Inflammatory macrophage treated with lipopolysaccharide for 1 hour (primary cell): ENCODE measurements at places on chromosomes 6 and 20.

DNA sequence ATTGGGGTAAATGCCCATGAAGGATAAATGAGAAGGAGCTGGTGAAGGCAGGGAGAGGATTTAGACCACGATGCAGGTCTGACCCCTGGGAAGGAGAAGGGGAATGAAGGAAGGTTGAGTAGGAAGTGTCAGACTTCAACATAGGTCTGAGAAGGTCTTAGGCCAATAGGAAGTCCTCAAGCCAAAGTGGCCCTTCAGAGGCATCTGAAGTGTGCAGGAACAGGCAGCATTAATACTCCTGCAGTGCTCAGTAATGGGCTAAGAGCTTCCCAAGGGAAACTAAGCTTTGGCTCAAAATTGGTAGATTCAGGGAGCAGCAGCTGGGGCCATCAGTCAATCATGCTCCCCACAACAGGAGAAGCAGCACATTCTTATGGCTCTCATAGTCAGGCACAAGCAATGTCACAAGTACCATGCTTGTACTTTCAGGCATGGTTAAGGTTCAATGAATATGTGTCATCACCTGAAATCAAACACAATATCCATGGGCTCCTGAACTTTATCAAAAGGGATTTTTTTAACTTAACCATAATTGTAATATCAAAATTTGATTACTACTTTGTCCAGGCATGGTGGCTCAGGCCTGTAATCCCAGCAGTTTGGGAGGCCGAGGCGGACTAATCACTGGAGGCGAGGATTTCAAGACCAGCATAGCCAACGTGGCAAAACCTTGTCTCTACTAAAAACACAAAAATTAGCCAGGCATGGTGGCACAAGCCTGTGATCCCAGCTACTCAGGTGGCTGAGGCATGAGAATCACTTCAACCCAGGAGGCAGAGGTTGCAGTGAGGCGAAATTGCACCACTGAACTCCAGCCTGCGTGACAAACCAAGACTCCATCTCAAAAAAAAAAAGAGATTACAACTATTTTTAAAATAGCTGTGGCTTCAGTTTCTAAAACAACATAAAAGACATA is 9.9 kb downstream of the RALGAPA2 start:
- no peak for DNase-seq

GRCh38 chr6:93423542-93423941 is 4.2 kb upstream of the EPHA7 start:
- DNase-seq: peak; percentile 40

DNA sequence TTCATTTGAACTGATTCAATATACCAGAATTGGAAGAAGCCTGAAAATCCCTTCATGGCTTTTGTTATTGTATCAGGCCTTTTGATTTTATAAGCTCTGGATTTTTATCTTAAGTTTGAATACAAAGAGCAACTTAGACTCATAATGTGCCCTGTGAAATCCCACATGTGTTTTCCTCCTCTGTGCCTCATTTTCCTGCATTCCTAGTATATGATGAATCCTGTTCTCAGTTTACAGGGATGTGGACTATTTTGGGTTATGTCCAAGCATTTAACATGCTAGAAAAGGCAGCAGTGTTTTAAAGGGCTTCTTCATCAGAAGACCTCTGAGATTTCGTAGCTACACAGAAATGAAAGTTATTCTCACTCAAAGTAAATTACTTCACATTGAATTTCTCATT is 455.0 kb downstream of the RFPL4B start:
- DNase-seq: no peak

DNA sequence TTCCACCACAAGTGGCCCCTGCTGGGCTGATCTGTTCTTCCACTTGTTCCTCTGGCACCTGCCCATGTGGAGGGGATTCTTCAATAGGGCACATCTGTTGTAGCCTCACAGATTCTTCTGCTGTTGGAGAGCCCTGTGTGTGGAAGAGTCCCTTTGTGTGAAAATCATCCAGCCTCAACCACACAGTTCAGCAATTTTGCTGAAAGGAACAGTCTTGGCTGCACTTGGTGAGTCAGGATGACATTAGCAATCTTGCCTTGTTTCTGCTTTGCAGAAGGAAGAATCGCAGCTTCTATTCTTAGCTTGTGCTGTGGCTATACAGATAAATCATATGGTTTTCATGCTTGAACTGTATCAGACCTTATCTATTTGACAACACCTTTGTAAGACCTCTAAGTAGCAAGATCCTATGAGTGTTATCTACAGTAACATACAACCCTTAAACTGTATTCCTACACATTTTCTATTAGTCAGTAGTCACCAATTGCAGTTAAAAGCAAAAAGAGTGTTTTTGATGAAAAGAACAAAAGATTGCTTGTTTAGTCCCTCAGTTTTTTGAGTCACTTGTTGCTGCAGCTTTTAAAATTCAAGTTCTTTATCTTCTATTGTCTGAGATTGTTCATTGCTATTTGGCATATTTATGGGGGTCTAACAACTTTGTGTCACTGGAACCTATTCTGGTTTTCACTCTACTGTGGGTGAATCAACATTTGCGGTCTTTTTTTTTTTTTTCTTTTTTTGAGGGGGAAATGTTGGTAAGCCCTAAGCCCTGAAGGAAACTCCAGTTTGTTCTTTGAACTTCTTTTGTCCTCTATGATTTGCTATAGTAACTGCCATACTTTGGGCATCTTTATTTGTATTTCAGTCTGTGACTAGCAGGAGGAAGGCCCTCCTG is 231.6 kb downstream of the TFAP2B start:
- peak; percentile 14 for DNase-seq

GRCh38 chr20:58511861-58512260 is 3.3 kb downstream of the APCDD1L start:
- DNase-seq: no peak

DNA sequence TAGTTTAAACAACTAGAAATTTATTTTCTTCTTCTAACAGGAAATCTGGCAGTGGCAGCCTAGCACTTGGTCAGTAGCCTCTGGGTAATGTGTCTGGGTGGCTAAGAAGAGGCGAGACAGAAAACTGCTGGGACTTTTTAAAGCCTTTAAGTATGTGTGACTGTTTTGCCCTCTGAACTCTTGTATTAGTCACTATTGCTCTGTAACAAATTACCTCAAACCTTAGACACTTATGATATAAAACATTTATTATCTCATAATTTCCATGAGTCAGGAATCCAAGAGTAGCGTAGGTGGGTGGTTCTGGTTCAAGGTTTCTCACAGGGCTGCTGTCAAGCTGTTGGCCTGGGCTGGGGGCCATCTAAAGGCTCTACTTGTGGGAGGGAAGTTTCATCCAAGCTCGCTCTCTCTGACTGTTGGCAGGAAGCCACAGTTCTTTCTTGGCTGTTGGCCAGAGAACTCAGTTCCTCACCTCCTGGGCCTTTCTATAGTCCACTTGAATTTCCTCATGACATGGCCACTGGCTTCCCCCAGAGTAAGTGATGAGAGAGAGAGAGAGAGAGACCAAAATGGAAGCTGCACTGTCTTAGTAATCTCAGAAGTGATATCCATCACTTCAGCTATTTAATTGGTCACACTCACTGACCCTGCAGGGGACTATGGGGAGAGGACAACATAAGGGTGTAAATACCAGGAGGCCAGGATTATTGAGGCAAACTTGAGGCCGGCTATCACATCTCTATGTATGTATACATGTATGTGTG is 17.4 kb upstream of the TBC1D22B start:
- DNase-seq: peak; percentile 98

GRCh38 chr6:63582579-63583231 is 10.4 kb downstream of the LOC128125822 start:
- no peak for DNase-seq

DNA sequence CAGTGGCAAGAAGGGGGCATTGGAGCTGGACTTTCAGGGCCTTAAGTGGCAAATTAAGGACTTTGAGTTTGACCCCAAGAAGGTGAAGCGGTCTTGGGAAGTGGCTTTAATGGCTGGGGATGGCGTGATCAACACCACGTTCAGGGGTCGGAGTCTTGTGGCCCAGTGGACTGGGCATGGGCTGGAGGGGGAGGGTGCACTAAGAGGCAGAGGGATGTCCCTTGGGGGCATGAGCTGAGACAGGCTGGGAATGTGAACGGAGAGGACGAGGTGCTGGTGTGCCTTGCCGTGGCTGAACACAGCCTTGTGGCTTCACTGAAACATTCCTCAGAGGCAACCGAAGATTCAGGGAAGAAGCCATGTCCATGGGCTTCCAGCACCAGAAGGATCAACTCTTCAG is 227.0 kb downstream of the SYNDIG1 start:
- no peak for DNase-seq

DNA sequence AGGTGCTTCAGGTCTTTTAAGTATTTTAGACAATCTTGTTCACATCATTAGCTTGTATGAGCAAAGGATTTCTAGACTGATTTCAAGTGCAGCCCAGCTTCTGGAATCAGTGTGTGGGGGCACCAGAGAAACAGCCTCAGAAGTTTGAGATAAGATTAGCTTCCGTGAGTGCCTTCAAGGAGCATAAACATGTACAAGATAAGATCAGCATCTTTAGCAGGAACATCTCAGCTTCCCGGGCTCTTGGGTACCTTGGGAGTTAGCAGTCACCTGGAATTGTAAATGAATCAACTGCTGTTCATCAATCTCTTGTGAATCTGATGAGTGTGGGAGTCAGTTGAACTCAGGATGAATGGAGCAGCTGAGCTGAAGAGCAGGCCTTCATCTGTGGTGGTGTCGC is 12.0 kb upstream of the CITED2 start:
- DNase-seq: no peak

- DNase-seq: no peak
Observed at GRCh38 chr6:121652223-121652622, 216.8 kb downstream of the GJA1 start.

GRCh38 chr6:92125681-92126080 is 1293.7 kb downstream of the EPHA7 start:
- DNase-seq: no peak

GRCh38 chr6:53659458-53659857 is 6.1 kb downstream of the KLHL31 start:
- DNase-seq: no peak

- DNase-seq: no peak
Observed at GRCh38 chr20:58718121-58718563, 25.5 kb downstream of the NPEPL1 start.

DNA sequence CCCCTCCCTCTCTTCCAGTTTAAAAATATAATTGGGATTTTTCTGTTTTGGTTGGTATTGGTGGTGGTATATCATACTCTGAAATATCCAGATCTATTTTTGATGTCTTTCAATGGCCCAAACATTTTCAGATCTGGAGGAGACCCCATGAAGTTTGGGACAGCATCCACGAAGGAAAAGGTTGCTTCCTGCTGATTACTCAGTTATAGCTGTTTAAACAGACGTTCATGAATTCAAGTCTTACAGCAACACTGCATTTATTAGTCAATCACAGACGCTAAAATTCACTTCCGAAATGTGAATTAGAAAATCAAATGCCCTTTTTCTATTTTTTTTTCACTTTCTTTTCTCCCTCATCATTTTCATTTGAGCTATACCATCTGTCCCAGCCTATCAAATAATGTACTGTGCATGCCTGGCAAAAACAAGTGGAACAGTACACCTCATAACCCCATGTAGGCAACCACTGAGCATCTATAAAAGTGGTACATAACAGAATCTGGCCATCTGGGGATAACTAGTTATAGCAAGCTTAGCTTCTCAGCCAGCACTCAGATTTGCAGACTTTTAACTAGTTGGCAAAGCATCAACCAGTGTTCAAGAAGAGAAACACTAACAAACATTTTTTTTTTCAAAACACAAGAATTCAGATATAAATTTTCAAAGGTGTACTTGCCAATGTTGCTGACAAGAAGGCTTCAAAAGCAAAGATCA is 124.5 kb downstream of the HIVEP2 start:
- no peak for DNase-seq

DNA sequence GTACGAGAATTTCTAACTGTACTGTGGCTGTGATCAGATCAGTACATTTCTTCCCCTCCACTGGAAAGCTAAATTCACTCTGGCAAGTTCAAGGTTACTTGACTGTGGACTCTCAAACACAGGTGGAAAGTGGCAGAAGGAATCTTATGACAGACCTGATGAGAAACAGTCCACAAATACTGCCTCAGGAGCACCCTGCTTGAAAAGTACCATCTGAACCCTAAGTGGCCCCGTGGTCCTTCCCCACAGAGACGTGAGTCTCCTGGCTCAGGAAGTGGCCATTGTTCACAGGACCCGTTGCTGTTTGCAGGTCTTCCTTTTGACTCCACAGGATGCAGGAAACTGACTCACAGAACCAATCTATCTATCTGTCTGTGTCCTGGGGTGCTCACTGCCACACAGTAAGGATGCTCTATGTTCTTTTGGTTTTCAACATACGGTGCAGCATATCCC is 47.5 kb upstream of the NHSL1 start:
- DNase-seq: no peak

DNA sequence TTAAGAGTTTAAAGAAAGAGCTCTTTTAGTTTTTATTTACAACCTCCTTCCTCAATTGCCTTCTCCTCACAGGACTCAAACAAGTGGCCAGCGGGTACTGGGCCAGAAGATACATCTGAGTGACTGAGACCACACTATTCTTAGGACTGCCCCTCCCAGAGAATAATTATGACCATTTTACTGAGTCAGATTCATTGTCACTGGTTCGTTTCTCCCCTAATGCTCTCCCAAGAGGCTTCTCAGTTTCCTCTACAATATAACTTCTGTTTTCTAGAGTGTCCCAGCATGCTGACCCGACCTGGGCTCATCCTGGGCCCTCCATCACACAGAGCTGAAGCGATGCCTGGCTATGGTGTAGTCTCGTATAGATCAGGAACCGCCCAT is 279.9 kb downstream of the CD83 start:
- DNase-seq: no peak

DNA sequence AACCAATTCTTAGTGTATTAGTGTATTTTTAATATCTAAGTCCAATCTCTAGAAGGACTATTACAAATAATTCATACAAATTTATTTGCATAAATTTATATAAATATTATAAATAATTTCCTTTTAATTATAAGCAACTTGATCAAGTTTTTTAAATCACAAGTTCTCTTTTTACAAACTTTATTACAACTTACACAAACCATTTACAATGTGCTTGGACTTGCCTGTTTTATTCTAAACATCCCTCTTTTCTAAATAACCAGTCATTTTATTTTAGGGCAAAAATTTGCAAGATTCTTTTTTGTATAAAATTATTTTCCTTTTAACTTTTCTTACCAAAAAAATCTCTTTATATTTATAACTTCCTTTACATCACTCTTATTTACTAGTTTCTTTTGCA is 83.5 kb upstream of the SYNCRIP start:
- no peak for DNase-seq

DNA sequence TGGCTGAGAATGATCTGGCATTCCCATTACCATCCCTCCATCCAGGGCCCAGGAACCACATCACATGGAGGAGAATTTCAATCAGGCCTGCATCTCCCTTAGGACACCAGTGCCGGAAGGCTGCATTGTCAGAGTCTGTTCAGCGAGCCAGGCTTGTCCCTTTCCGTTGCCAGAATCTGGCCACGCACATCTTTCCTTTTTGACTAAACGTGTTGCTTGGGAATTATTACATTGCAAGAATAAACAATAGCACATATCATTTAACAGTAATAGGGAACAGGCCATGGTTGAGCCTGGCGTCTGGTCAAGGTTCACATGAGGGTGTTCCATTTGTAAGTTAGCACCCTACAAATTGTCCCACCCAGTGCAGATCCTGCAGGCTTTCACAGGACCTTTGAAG is 42.8 kb downstream of the SOBP start:
- no peak for DNase-seq
